Heart left ventricle (tissue), 16 donors: ENCODE measurements at places on chromosomes 13 and 19. TPM values are rescaled to one million over a fixed set of nuclear protein-coding genes. Genes with fewer than 3 reads are reported as not detected.

The PSMD8 gene
- 447 TPM for total RNA-seq

The SPACA4 gene
- total RNA-seq, result not detected

DNA sequence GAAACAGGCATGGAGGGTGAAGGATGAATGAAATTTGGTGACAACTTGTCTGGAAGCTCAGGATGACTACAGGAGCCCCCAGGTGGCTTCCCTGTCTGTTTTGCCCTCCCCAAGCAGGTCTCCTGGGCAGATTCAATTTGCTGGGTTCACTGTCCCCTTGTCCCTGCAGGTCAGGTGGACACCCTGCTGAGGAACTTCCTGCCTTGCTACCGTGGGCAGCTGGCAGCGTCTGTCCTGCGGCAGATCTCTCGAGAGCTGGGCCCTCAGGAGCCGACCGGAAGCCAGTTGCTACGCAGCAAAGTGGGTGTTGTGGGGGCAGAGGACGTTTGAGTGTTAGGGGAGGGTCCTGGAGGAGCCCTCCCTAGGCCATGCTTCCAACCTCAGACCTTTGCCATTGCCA, 19.1 kb downstream of the PGLS start:
- DNase-seq, result no peak

The SHISA7 gene
- not detected for total RNA-seq

- no peak for DNase-seq
Observed at GRCh38 chr19:23800271-23800670, 41.6 kb upstream of the ZNF681 start.

- DNase-seq, result no peak
Observed at GRCh38 chr13:67152085-67152484, 78.1 kb downstream of the PCDH9 start.

The DPF1 gene
- 0.40 TPM for total RNA-seq

The PGPEP1 gene
- total RNA-seq, result 54.9 TPM
